Epithelial cell of esophagus (primary cell): ENCODE measurements at places on chromosomes 2 and 18.

- no peak for DNase-seq
These were observed 65.2 kb downstream of the POU3F3 start for GRCh38 chr2:104919127-104919526.

GRCh38 chr2:102119255-102119654, 23.3 kb upstream of the IL1R1 start:
- DNase-seq = no peak

- DNase-seq = no peak
These were observed 17.2 kb downstream of the CNDP2 start for GRCh38 chr18:74513149-74513882.

- DNase-seq = no peak
These were observed 183.2 kb upstream of the SLC39A10 start for GRCh38 chr2:195473862-195474261.

DNA sequence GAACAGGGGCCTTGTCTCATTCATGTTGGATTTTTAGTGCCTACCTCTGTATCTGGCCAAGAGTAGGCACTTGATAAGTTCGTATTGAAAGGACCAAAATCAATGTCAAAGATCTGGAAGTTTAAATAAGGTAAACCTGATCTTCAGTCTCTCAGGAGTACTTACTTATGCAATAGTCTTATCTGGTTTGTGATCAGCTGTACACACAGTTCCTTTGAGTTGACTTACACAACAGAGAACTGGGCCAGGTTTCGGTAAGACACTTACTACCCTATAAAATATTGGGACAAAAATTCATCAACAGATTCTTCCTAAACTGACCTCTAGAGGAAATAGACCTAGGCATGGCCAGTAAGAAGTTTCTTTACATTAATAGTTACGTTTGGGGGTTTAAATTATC, 113.6 kb upstream of the NXPH2 start:
- peak; percentile 4 for DNase-seq

- DNase-seq = peak; percentile 75
These were observed 93.2 kb downstream of the SOCS6 start for GRCh38 chr18:70382017-70382416.

DNA sequence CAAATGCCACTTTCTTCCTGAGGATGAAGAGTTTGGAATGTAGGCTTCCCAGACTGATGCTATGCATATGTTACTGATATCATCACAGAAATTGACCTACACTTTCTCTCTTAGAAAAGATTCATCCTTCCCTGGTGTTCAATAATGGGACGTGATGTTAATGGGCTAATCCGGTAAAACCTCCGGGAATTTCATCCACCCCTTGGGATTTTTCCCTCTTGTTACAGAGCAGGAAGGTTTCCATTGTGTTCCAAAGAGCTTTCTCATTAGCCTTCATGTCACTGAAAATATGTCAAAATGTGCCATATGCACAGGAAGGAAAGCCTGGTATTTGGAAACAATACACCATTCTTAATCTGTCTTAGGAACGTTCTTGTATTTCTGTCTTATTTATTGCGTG, 20.7 kb downstream of the ALPK2 start:
- DNase-seq = no peak

DNA sequence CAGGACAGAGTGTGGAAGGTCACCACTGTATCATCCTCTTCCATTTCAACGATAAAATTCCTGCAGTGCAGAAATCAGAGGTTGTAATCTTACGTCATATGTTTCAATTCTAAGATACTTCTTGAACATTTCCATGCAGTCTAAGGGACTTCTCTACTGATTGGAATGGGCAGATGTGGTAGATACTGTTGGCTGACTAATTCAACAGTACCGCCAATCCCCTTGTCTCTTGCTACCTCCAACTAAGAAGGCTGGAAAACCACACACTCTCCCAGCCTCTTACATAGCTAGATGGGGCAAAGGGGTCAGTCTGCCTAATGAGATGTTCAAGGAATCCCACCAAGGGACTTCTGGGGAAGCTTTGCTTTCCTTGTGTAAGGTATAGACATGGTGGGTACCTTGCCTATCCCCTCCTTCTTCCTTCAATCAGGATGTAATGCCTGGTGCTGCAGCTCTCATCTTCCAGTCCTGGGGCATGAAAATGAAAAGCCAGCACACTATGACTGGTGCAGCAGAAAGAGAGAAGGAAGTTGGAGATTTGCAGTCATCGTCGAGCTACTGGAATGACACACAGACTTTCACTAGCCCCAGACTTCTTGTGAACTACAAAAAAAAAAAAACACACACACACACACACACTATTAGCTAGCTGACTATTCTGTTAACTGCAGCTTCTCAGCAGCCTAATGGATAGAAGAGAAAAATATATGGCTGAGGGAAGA, 84.1 kb downstream of the ALPK2 start:
- DNase-seq = peak; percentile 70

DNA sequence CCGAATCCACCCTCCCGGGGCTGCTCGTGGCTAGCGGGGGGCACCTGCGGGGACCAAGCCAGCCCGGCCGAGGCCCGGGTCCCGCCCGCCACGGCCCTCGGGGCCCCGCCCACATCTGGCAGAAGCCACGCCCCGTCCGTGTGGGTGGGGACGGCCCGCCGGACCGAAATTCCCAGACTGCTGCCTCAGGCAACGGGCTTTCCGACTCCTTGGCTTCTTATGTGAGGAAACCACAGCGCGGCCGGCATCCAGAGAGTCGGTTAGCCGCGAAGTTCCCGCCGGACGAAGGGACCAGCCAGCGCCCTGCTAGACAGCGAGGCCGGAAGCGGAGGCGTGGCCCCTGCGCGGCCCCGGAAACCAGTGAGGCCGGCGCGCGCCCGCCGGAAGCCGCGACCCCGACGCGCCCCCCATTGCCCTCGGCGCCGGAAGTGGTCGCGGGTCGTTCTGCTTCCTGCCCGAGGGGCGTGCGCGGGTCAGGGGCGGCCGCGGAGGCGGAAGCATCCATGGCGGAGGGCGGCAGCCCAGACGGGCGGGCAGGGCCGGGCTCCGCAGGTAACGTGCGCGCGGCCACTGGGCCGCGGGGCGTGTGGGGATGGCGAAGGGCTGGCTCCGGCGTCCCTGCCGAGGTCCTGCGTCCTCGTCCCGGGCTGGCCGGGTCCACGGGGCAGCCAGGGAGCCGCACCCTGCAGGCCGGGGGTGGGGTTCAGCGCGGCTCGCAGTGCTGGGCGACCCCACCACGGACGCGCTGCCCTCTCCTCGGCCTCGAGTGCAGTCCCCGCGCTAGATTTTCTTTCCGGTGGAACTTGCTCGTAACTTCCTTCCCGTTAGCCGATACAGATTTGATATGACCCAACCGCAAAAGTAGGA, at the start of gene ASB1:
Gene ASB1, plus strand, starts transcription at position 360 of the 867 bp plus-strand sequence. Its CDS starts 144 bp downstream, at position 504.
- DNase-seq = peak; percentile 86

- DNase-seq = peak; percentile 91
These were observed 557.9 kb downstream of the CCDC85A start for GRCh38 chr2:56741601-56742102.

DNA sequence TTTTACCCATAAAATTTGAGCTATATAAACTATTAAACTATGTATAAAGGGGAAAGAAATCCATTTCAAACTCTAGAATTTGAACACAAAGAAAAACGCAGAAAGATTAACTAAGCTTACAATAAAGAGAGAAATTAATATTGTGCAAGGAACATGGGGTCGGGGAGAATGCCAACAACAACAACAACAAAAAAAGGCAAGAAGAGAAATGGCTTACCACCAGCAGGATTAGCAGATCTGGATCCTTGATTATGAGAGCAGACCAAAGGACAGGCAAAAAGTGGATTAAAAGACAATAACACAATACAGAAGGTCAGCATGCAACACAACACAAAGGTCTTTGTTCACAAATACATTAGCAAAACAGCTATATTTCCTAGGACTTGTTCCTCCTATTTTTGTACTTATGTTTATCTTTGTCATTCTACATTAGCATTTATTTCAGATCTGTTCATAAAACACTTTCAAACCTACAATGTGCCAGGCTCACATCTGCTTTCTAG, 103.4 kb upstream of the RNU4ATAC start:
- DNase-seq = no peak

- DNase-seq = no peak
These were observed 72.6 kb downstream of the ACTR2 start for GRCh38 chr2:65300134-65300760.

GRCh38 chr2:157620956-157621355, 7.7 kb downstream of the ACVR1C start:
- DNase-seq = peak; percentile 5

DNA sequence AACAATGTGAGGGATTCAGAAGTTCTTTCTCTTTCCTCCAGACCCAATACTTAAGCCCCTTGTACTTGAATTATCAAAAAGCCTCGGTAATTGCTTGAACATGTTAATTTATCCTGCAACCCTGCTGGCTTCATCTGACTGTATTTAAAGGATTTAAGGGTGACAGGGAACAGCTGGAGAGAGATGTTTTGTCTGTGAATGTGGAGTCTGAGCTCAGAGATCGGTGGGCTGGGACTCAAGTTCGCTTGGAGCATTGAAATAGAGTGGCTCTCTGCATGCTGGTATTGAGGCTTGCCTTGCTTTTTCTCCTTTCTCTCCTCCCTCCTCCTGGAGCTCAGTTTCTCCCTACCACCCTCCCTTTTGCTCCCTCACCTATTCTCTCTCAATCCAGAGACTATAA, 73.6 kb downstream of the BOD1L2 start:
- no peak for DNase-seq
